ENCODE measurements at places on chromosomes 2 and 18.
A peak's percentile ranks its signal among the peaks of the same experiment; 100 is the strongest.

GRCh38 chr2:74735564-74735963, 81.5 kb downstream of the SEMA4F start:
- DNase-seq: no peak

DNA sequence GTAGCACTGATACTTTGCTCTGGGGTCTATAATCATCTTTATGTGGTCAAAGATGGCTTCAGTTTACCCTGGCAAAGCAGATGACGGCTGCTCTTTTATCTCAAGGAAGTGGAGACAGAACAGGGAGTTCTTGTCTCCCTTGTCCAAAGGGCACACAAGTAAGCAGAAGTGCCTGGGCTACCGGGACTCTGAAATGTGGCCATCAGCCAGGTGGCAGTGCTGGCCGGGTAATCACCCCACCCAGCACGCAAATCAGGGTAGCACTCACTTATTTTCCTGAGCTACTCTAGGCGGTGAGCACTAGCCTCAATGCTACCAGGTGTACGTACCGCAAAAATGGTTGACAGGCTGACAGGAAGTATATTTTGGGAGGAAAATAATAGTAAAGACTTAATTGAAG, 119.7 kb upstream of the ETAA1 start:
- no peak for DNase-seq

DNA sequence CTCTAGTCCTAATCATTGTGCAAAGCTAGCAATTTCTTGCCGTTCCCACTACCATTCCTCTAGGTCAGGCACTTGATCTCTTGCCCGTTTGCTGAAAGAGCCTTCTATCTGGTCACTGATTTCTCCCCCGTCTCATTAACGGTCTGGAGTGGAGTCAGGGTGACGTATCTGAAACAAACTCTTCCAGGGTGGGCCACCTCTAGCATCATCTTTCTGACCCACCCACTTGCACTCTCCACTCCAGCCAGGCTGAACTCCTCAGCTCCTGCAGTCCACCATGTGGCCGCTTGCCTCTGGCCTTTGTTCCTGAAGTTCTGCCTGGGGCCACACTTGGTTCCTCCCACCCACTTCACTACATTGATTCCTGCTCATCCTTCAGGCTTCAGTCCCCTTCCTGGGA, 13.3 kb downstream of the BCL2 start:
- DNase-seq: no peak

- DNase-seq: no peak
Measured at GRCh38 chr2:38930600-38930999, 40.9 kb downstream of the ARHGEF33 start.

GRCh38 chr2:18849841-18850578, 260.6 kb upstream of the NT5C1B start:
- DNase-seq: no peak

DNA sequence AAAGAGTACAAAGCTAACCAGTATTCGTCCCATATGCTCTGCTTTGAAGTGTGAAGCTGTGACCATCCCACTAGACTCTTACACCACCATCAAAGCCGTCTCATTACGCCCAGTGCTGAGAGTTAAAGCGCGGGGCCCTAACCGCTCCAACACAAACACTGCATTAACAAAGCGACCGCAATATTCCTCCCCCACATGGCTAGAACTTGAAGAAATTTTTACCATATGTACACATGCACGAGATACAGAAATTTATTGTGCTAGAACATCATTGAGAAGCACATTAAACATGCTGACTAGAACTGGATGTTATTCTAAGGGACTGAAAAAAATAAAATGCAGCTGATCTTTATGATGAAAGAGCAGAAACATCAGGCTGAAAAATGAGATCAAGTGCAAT, 20.5 kb downstream of the FTCDNL1 start:
- DNase-seq: no peak

DNA sequence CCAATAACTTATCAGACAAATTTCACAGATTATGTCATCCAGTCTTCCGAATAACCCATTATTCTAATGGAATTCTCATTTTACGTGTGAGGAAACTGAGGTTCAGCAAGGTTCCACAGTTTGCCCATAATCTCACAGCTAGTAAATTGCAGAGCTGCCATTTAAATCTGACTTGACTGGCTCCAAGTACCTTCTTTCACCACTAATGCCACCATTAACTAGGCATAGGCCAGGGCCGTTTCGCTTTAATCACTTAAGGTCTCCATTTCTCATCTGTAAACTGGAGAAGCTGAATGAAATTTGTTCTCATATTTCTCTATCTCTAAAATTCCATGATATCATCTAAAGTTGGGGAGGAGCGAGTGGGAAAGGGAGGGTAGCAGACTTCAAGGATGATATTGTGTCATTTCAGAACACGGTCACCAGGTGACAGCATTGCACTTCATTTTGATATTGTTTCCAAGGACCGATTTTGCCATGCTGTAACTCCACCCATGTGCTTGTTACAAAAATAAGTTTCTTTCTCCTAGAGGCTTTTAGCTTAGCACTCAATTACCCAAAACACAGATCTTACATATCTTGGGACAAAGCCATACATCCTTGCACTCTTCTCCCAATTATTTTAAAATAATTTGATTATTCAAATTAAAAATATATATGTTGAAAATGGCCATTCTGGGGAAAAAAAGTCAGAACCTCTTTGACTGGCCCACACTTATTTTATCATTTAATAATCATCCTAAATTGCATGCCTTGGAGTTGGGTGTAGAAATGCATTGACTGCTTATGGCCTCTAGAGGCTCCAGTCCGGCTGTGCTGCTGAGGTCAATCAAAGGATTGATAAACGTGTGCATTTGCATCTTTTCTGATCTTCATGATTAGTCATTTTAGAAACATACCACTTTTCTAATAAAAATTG, 123.8 kb downstream of the AKAIN1 start:
- peak; percentile 19 for DNase-seq

DNA sequence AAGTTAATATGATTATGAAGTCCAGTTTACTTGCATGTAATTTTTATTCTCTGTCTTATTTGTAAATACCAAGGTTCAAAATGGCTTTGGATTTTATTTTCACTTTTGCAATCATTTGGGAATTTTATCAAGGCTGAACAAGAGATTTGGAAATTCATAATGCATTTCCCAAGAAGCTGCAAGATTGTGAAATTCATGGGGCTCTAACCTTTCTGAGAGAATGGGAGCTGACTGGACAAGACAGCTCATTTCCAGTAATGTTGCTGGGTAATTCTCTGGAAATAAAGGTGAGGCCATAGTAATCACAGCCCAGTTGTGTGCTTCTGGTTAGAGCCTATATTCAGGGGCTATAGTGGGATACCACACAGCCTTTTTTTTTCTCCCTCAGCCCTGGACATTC, 21.5 kb upstream of the NABP1 start:
- DNase-seq: no peak

DNA sequence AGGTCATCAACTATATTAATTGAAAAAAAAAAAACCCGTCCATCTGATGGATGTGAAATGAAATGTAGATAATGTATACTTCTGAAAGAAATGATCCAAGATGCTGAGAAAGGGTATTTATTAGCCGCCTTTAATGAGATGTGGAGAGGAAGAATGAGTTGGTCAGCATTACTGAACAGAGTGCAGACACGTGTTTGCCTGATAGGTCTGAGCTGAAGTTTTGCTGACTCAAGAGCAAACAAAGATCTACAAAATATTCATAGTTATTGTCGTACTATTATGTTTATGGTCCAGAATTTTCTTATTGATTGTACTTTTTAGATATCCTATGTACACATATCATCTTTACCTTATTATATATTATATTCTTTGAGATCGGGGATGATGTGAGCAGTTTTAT, 235.3 kb downstream of the RDH14 start:
- no peak for DNase-seq

- DNase-seq: no peak
Measured at GRCh38 chr2:1972948-1973347, 228.6 kb upstream of the PXDN start.

- no peak for DNase-seq
Measured at GRCh38 chr2:112880696-112881095, 30.3 kb upstream of the IL37 start.

DNA sequence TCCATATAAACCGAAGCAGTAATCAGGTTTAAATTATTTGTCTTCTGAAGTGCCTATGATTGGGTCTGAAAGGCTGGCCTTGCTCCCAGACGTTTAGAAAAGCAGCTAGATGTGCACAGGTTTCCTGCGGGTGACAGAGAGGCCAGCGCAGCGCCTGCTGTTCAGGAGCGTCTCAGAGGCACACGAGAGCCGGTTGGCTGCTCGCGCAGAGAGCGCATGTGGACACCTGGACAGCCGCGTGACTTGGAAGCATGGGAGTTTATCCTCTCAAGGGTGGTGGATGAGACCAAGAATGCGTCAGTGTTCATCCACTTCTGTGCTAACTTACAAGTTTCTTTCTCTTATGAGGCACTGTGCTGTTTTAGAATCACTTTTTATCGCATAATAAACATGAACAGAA, 303.7 kb downstream of the PTGR3 start:
- no peak for DNase-seq

DNA sequence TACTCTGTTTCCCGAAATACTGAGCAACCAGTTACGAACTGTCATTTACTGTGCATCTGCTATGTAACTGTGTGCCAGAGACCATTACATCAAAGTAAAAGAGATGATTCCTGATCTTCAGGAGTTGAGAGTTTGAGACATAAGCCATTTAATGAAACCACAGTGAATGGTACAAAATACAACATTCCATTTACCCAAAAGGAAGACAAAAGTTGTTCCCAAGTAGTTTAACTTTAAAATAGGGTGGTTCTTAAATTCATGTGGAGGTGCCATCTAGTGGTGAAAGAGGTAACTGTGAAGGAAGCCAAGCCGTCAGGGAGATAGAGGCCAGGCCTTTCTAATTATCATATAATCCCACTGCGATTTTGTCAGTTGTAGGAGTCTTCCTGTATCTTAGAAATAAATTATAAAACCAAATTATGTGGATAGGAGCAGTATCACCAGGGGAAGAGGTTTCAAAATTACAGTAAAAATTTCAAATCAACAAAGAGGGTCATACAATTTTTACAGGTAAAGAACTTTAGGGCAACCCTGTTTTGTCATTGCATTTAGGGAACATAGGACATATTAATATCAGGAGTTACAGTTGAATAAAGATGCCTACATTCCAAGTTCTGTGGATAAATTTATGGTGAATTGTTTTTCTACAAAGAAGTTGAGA, 67.7 kb downstream of the EPAS1 start:
- DNase-seq: peak; percentile 44

DNA sequence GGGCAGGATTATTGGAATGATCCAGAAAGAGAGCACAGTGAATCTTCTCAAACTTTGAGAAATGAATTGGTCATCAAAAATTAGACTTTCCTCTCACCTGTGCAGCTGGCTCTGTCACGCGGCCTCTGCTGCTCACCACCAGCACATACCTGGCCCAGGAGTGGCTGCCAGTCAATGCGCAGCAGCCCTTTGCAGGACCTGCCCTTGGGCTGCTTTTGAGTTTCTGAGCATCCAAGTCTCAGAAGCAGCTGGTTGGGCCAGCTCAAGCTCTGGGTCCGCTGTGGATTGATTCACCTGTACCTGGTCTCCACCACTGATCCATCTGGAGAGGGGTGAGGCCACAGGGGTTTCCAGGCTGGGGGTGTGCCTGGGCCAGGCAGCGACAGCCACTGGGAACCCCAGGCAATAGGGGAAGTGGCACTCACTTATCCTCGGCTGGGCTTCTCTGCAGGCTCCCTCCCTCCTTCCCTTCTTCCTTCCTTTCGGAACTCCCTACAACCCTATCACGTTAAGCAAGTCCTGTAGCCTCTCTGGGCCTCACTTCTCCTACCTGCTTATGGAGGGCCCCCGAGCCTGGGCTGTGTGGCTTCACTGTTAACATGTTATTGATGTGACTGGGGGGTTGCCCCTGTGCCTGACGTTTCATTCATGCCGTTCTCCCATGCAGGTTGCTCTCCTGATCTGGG, 48.1 kb downstream of the SH3BP4 start:
- no peak for DNase-seq

GRCh38 chr2:205661281-205661680, 21.0 kb upstream of the NRP2 start:
- no peak for DNase-seq

DNA sequence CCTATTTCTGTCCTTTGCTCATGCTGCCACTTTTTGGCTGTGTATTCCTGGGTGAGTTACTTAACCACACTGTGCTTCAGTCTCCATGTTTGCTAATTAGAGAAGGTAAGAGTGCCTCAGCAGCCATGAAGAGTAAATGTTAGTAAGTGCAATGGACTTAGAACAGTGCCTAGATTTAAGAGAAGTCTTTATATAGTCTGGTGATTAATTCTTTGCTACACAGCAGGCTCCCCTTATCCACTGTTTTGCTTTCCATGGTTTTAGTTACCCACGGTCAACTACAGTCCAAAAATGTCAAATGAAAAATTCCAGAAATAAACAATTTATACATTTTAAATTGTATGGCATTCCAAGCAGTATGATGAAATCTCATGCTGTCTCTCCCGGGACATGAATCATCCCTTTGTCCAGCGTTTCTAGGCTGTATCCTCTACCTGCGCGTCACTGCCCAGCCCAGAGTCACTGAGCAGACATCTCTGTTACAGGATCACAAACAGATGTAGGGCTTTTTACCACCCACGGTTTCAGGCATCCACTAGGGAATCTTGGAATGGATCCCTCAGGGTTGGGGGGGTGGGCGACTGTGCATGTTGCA, 91.0 kb downstream of the CTIF start:
- DNase-seq: no peak

GRCh38 chr2:27885661-27886060, 4.5 kb downstream of the RBKS start:
- no peak for DNase-seq

DNA sequence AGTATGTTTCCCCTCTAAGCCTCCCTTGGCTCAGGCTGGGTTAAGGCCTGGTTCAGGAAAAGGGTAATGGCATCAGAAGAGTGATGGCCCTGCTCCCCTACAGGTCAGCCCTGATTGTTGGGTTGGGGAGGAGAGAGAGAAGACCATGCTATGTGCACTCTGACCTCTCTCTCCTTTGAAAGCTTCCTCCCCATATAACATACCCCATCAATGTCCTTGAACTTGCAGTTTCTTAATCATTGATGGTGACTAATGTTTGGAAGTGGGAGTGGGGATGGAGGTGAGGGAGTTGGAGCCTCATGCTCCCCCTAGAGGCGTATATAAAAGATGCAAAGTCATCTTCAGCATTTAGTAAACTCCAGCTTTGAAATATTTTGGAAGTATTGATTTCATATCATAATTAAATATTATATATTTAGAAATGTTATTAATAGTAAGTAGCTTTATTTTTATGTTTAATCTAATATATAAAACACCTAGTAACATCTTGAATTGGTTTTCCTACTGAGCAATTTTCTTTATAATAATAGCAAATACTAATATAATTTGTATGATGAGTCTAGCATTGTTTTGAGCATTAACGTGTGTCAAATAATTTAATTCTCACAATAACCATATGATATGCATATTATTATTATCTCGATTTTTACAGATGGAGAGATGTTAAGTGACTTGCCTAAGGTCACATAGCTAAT, 8.8 kb downstream of the PLCL1 start:
- peak; percentile 14 for DNase-seq

GRCh38 chr2:48131539-48132270, 225.4 kb upstream of the FBXO11 start:
- DNase-seq: no peak

DNA sequence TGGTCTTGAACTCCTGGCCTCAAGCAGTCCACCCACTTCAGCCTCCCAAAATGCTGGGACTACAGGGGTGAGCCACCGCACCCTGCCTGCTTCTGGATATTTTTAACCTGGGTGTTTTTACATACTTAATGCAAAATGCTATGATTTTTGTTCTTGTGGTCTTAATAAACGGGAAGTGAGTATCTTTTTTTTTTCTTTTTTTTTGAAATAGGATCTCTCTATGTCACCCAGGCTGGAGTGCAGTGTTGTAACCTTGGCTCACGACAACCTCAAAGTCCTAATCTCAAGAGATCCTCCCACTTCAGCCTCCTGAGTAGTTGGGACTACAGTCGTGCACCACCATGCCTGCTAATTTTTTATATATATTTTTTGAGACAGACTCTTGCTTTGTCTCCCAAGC, 19.2 kb upstream of the ASXL2 start:
- no peak for DNase-seq
